Naive thymus-derived CD4-positive, alpha-beta T cell (primary cell): ENCODE measurements at places on chromosomes 4 and X.
A peak's percentile ranks its signal among the peaks of the same experiment; 100 is the strongest.

GRCh38 chr4:37528166-37528885, 157.8 kb downstream of the RELL1 start:
- DNase-seq, result no peak

GRCh38 chr4:114177628-114178027, 198.2 kb upstream of the ARSJ start:
- DNase-seq, result no peak

- no peak for DNase-seq
Measured at GRCh38 chr4:110926841-110927400, 304.0 kb upstream of the PITX2 start.

- peak; percentile 46 for DNase-seq
Measured at GRCh38 chr4:52983563-52984303, 121.6 kb downstream of the RASL11B start.

GRCh38 chr4:36209941-36210649, 34.2 kb downstream of the ARAP2 start:
- DNase-seq, result no peak

DNA sequence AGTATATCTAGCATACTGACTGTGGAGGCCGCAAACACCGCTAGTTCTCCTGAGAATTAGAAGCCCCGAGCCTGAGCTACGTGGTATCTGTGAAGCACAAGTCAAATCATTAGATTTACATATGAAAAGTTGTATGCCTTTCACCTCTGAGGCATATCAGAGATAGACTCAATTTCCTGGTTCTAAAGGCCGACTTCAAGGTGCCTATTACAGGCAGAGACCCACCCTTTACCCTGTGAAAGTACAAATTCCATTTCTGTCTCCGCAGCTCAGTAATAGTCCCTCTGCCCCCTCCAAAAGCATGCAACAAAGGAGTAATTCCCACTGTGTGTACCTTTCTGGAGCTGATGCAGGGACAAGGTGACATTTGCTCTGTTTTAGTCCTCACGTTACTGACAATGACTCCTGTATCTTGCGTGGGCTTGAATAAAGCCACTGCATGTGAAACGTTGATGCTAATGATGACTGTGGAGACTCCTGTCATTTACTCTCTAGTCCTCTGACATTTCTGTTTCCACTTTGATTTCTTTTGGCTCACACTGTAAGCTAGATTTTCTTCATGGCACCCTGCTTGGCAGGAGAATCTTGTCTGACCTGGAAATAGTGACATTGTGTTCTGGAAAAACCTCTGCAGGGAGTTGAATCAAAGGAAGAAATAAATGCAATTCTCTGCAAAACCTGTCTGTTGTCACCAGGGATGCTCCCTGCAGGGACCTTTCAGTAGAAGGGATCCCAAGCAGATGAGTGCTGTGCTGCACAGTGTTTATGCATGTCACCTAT, 273.2 kb upstream of the EMCN start:
- no peak for DNase-seq

- no peak for DNase-seq
Measured at GRCh38 chrX:69268611-69269010, 103.4 kb upstream of the PJA1 start.

DNA sequence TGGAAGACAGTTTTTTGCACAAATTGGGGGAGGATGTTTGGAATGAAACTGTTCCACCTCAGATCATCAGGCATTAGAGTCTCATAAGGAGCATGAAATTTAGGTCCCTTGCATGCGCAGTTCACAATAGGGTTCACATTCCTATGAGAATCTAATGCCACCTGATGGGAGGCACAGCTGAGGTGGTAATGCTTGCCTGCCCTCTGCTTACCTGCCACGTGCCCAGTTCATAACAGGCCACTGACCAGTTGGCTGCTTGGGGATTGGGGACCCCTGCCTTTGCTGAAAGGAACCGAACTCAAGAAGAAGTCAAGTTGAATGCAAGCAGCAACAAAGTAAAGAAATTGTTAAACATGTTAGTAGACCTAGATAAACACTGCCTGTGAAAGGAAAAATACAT, 4.6 kb upstream of the HSPA4L start:
- no peak for DNase-seq

GRCh38 chrX:83829874-83830273, 31.1 kb upstream of the CYLC1 start:
- DNase-seq, result no peak

- peak; percentile 49 for DNase-seq
Measured at GRCh38 chr4:112183252-112183651, 38.0 kb downstream of the FAM241A start.

DNA sequence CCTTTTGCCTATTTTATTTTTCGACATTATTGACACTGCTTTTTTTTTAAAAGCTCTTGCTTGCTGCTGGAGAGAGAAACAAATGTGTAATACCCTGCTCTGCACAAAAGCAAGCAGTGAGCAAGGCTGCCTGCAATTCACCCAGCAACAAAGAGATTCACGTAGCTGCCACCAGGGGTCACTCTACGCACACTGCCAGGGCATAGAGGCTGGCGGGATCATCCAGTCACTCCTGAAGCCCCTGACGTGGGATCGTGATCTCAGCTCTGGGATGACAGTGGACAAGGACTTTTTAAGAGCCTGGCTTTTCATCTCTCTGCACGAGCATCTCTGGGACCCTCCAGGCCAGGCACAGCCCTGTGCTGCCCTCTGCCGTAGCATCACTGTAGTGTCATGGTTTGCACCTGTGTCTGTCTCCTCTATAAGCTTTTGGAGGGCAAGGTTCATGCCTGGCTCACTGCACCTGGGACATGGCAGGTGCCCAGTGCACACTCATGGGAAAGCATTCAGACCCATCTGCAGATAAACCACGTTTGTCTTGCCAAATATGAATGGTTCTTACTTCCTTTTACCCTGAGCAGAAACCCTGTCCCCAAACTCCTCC, 19.8 kb downstream of the C4orf50 start:
- peak; percentile 7 for DNase-seq

DNA sequence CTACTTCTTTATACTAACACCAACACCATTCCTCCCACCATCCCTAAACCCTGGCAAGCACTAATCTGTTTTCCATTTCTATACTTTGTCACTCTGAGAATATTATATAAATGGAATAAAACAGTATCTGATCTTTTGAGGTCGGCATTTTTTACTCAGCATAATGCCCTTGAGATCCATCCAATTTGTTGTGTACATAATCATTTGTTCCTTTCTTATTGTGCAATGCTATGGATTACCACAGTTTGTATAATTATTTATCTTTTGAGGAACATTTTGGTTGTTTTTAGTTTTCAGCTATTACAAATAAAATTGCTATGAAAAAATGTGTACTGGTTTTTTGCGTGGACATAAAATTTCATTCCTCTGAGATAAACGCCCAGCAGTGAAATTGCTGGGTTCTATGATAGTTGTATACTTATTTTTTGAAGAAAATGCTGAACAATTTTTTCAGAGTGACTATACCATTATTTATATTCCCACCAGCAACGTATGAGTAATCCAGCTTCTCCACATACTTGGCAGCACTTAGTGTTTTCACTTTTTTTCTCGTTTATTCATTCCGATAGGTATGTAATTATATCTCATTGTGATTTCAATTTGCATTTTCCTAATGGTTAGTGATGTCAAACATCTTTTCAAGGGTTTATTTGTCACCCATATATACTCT, 154.3 kb upstream of the DCAF8L1 start:
- DNase-seq, result no peak

- DNase-seq, result no peak
Measured at GRCh38 chr4:11408233-11408967, 20.3 kb downstream of the HS3ST1 start.
